NCI-H2029 (cell line): ENCODE measurements at places on chromosomes 16 and 17.

- no peak for DNase-seq
These were observed 7.7 kb downstream of the MIEF2 start for GRCh38 chr17:18267927-18268711.

- no peak for DNase-seq
These were observed 17.0 kb downstream of the ITGA3 start for GRCh38 chr17:50072925-50073324.

DNA sequence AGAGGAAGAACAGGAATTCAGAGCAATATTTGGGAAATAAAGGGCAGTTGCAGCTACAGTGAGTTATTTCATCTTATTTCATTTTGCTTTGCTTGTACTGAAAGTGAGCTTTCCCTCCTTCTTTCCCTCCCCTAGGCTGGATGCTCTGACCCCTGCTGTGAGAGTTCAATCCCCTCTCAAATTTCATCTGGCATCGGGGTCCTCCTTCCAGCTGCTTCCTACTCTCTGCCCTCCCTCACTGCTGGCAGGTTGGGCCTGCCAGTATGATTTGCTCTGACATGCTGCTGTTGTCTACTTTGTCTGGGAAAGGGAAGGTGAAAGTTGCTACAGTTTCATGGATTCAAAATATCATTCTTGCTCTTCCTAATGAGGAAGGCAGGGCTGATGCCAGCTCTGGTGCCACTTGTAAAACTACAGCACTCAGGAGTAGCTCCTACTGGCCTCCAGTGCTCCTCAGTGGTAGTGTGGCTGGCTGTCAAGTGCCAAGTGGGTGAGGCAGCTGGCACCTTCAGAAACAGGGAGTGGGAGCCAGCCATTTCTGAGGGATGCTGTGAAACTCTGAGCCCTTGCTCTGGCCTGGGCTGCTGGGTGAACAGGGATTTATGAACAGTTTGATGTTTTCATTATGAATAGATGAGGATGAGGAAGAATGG is 408.6 kb downstream of the HAPSTR1 start:
- no peak for DNase-seq

- DNase-seq: no peak
These were observed 18.9 kb downstream of the KPNA2 start for GRCh38 chr17:68054296-68054900.

- no peak for DNase-seq
These were observed 4.7 kb downstream of the FAM20A start for GRCh38 chr17:68596411-68596945.

GRCh38 chr16:87076950-87077749 is 240.0 kb downstream of the C16orf95 start:
- no peak for DNase-seq

GRCh38 chr17:60412701-60413100 is 9.6 kb upstream of the CHCT1 start:
- DNase-seq: no peak

DNA sequence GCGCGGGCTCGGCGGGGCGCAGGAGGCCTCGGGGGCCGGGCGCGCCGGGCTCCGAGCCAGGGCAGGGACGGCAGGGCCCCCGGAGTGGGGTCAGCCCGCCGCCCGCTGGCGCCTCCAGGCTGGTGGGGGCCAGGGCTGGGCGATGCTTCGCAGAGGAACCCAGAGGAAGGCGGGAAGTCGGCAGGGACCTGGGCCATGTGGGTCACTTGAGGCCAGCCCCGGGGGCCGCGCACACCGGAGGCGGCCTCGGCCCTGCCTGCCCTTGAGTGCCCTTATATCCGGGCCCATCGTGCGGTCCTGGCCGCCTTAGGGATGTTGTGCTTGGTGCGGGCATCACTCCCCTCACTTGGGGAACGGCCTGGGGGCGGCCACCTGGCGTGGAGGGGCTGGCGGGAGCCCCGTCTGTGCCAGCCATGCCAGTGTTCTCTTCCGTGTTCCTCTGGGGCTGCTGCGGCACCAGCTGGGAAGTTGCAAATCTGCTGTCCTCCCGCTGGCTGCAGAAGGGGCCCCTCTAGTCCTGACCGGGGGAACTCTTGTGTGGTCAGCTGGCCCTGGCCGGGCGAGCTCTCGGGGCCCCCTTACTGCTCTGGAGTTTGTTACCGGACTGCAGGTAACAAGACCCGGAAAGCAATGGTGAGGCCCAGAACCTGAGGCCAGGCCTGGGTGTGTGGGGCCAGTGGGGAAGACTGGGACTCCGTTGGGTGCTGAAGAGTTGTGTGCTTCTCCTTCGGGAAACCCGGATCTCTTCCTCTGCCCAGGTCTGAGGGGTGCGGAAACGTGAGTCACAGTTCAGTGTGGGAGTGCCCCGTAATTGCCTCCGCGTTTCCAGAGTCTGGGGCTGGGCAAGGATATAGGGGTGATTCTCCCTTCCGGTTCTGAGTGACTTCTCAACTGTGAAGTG is 849 bp downstream of the CAPN15 start:
- DNase-seq: no peak
